ENCODE measurements at places on chromosomes 12 and 14. TPM values are rescaled to one million over a fixed set of nuclear protein-coding genes. Genes with fewer than 3 reads are reported as not detected.

The OR4E2 gene
- total RNA-seq: not detected

DNA sequence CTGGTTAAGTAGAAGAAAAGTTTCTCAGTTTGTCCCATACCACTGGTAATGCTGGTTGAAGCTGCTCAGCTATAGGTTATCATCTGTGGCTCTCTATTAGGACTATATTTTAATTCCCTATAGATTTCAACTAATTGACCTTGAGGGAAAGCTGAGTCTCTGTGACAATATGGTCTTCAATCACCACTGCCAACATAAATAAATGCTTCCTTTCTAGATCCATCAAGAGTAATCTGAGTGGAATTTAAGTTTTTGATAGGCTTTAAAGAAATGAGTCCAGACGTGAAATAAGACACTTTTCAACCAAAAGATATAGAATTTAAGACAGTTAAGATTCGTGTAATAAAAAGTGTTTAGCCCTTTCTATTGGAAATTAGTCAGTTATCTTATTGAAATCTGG lies 63.5 kb upstream of the MYF6 start:
- no peak for DNase-seq

The KRT78 gene
- total RNA-seq: not detected

DNA sequence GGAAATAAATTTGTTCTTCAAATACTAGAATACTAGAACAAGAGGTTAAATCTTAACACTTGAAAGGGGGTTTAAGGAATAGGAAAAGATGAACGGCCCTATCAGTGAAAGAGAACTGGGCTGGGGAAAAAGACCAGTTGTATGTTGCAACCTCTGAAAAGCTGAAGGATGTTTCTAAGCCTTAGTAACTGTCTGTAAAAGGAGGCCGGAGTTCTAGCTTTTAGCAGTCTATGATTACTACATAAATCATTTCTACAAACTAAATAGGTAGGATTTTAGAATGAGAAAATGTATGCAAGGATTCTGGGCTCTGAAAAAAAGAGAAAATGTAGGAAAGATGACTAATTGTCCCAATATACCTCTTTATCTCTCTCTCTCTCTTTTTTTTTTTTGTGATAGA lies 4.9 kb downstream of the CERS5 start:
- DNase-seq: no peak

The CCDC196 gene
- total RNA-seq: not detected

- DNase-seq: no peak
Observed at GRCh38 chr14:54919330-54919729, 16.7 kb upstream of the GCH1 start.

DNA sequence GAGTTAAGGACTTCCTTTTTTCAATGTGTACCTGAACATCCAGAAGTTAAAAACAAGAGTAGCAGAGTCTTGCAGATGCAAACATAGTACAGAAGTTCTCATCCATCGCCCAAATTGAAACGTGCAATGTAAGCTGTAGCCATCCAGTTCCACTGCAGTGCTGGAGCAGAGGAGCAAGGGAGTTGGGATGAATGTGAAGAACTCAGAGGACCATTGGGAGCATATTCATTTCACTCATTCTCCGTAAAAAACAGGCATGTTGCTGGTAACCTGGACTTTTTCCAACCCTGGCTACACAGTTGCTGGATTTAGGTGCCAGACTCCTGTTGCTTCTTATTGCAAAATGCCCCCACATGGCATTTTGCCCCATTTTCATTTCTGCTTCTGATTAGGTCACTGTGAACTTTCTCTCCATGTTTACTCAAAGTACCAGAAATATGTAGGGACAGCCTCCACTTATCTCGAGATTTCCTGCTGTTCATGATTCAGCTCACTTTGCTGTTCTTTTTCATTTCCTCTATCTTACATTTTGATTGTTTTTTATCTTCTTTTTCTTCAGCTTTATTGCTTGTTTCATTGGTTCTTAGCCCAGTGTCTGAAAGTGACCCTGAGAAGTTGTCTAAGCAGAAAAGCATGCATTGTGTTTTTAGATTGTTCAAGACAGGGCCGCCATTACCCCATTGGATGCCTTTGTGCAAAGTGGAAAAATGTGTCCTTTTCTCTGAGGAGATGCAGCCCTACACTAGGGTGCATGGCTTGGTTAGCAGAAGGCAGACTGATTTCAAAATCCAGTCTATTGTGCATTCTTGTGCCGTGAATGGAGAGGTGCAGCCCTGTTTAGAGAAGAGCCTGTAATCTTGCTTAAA lies 109.0 kb upstream of the AMIGO2 start:
- no peak for DNase-seq

- DNase-seq: no peak
Observed at GRCh38 chr12:110337912-110338710, 57.1 kb downstream of the ATP2A2 start.

The TMEM253 gene
- total RNA-seq: not detected

GRCh38 chr12:12803186-12803585 lies 10.0 kb upstream of the DDX47 start:
- DNase-seq: no peak

- DNase-seq: no peak
Observed at GRCh38 chr12:32470936-32471470, 71.6 kb downstream of the FGD4 start.

The STON2 gene
- total RNA-seq: not detected

The MBD6 gene
- 1.4 TPM for total RNA-seq

DNA sequence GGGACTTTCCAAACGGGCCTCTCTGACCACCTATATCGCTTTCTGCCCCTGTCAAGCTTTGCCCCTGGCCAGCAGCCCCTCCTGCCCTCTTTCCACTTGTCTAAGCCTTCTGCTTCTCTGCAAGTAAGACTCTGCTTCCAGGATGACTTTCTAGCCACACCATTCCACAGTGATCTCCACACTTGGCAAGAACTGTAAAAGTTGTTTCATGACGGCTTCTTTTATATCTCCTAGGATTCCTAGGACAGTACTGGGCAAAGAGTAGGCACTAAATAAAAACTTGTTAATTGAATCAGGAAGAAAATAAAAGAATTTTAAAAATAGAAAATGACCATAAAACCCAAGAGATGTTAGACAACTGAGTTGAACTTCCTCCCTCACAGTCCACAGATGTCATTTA lies 1.8 kb upstream of the PTPN21 start:
- DNase-seq: no peak

GRCh38 chr12:2016862-2017545 lies 12.7 kb upstream of the DCP1B start:
- DNase-seq: no peak

DNA sequence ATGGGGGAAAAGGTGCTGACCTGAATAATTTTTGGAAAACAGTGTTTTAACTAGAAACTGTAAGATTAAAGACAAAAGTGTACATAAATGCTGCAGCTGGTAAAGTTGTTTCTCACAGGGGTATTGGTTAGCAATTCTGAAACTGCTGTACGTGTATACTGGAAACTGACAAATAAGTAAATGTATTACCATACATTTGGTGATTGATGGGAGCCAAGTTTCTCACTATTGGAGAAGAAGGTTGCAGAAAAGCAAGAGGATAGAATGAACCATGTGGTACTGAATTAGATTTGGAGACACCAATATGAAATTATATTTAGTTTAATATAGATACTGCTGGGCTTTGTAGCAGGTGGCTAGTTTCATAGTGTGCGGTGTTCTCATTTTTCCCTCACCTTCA lies 19.6 kb upstream of the FBXO33 start:
- no peak for DNase-seq

The ACVR1B gene
- 1.6 TPM for total RNA-seq

The GPRC5D gene
- total RNA-seq: not detected

All from G401 (cell line).